ENCODE measurements at places on chromosomes 4 and X. TPM values are rescaled to one million over a fixed set of nuclear protein-coding genes. Genes with fewer than 3 reads are reported as not detected.

PNCK gene
- 0.92 TPM for total RNA-seq

NKRF gene
- total RNA-seq: 6.7 TPM

ADH7 gene
- total RNA-seq: 12.1 TPM

GAB3 gene
- total RNA-seq: 9.0 TPM
